ENCODE measurements at places on chromosomes 2 and 18. TPM values are rescaled to one million over a fixed set of nuclear protein-coding genes. Genes with fewer than 3 reads are reported as not detected.

Gene SP140
- total RNA-seq: 15.0 TPM

Gene DNAJC5G
- total RNA-seq: not detected

Gene SH3RF3
- 5.7 TPM for total RNA-seq

Gene C2orf72
- total RNA-seq: 0.97 TPM

Gene SLC40A1
- total RNA-seq: 135 TPM

Gene CERKL
- 1.7 TPM for total RNA-seq

Gene FBXO41
- 2.9 TPM for total RNA-seq

Gene TRIM54
- not detected for total RNA-seq

Gene TMEM163
- 31.9 TPM for total RNA-seq

Gene KCNG2
- 0.50 TPM for total RNA-seq

Gene REG3G
- total RNA-seq: not detected

Gene TRPM8
- total RNA-seq: not detected

Gene DCDC2C
- total RNA-seq: not detected

Gene ZNF521
- total RNA-seq: 12.7 TPM

Gene HDAC4
- total RNA-seq: 44.9 TPM

Gene IL37
- not detected for total RNA-seq

Gene COL3A1
- 187 TPM for total RNA-seq

Gene DYSF
- 41.2 TPM for total RNA-seq

Gene CCDC74B
- total RNA-seq: 7.2 TPM

Gene SLC4A3
- total RNA-seq: 1.0 TPM

Gene DPP4
- 24.5 TPM for total RNA-seq

Gene RFX8
- not detected for total RNA-seq

Gene HOXD3
- total RNA-seq: 0.47 TPM

Gene WDR75
- 21.1 TPM for total RNA-seq

Gene REG1A
- not detected for total RNA-seq

Gene CASP8
- 44.2 TPM for total RNA-seq

Gene C1GALT1C1L
- total RNA-seq: 0.44 TPM

Gene AGAP1
- 36.2 TPM for total RNA-seq

Gene APCDD1
- total RNA-seq: 33.4 TPM

Gene TCF23
- 1.2 TPM for total RNA-seq

Gene LIMS2
- 148 TPM for total RNA-seq

Gene KIAA1328
- 17.8 TPM for total RNA-seq

Gene FSHR
- not detected for total RNA-seq

Gene ERICH2
- 8.5 TPM for total RNA-seq

Gene UPP2
- not detected for total RNA-seq

All from lower lobe of right lung (tissue), 2 donors.